ENCODE measurements at places on chromosomes 5 and 9. TPM values are rescaled to one million over a fixed set of nuclear protein-coding genes. Genes with fewer than 3 reads are reported as not detected.

DNA sequence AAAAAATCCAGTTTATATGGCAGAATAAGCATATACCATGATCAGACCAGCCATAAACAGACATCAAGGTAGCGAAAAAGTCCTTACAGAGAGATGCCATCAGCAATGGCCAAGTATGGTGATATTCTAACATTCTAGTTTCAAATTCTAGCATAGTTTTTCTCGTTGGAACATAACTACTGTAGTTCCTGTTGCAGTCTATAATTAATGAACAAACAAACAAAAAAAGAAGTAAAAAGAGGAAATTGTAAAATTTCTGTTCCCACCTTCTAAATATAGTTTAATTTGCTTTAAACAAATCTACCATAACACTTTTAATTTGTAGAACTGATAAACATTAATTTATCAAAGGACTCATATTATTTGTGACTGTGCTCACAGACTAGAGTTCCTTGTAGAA, 9.9 kb upstream of the CD180 start:
- DNase-seq, result no peak

- DNase-seq, result no peak
Observed at GRCh38 chr5:157963761-157964160, 104.8 kb upstream of the CLINT1 start.

DNA sequence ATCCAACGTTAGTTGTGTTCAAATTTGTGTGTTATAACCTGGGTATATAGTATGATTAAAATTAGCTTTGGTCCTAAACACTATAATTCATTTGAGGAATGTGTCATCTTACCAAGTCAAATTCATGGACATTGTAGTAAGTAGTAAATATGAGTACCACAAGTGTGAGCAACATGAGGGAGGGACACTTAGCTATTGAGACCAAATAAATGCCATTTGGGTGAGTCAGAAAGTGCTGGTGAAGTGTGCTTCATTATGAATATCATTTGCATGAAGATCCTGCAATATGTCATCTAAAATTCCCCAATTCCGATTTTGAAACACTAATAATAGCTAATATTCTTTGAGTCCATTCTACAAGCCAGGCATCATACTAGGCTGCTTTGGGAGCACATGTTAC, 336.7 kb upstream of the KIF2A start:
- no peak for DNase-seq

CETN3 gene
- 10.4 TPM for total RNA-seq

ZNF658 gene
- 7.0 TPM for total RNA-seq

DNA sequence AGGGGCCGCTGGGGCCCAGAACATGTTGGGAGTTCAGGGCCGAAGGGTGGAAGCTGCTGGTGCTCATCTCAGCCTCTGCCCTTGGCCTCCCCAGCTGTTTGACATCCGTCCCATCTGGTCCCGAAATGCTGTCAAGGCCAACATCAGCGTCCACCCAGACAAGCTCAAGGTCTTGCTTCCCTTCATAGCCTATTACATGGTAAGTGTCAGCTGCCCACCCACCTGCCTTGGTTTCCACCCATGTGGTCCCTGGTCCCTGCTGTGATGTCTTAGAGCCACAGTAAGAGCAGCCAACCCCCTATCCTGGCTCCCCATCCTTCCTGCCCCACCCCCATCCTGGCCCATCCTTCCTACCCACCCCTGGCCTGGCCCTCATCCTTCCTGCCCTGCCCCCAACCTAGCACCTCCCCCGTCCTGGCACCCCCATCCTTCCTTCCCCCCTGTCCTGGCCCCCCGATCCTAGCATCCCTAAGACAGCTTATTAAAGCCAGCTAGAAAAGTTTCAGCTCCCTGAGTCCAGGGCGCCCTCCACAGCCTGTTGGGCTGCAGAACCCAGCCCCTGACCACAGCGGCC, 9.7 kb upstream of the CEL start:
- no peak for DNase-seq

DNA sequence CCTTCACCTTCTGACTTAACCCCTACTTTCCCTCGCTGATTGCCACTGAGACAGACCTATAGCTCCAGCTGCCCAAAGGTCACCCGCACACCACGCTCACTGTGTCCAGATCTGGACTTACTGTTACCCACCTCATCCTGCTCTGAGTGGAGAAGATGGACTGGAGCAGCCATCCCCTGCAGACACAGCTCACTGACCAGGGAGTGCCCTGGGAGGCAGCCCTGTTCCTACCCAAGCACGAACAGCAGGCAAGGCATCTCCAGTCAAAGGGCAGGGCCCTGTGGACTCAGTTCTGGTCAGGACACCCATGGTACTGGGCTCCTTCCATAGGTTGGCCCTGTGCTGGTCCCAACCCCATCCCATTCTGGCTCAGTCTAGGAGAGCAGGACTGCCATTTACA, 9.5 kb upstream of the BARX1 start:
- no peak for DNase-seq

CYSRT1 gene
- total RNA-seq, result 0.96 TPM

DNA sequence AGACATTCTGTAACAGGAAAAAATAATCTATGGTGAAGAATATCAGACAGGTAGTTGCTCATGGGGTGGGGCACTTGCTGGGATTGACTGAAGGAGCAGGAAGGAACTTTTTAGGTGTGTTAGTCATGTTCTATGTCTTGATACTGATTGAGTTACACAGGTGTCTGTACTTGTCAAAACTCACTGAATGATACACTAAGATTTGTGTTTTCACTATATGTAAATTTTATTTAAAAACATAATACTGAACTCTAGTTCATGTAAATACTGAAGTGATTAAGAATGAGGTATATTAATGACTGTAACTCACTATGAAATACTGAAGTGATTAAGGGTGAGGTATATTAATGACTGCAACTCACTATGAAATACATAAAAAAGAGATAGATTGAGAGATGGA, 28.5 kb downstream of the IL6ST start:
- no peak for DNase-seq

GRCh38 chr5:80659106-80659505, 4.3 kb upstream of the DHFR start:
- no peak for DNase-seq

PCDHA4 gene
- 1.9 TPM for total RNA-seq

GRCh38 chr5:148333262-148333849, 2.0 kb upstream of the SPINK9 start:
- DNase-seq, result no peak

PTGDS gene
- 49.6 TPM for total RNA-seq

DNA sequence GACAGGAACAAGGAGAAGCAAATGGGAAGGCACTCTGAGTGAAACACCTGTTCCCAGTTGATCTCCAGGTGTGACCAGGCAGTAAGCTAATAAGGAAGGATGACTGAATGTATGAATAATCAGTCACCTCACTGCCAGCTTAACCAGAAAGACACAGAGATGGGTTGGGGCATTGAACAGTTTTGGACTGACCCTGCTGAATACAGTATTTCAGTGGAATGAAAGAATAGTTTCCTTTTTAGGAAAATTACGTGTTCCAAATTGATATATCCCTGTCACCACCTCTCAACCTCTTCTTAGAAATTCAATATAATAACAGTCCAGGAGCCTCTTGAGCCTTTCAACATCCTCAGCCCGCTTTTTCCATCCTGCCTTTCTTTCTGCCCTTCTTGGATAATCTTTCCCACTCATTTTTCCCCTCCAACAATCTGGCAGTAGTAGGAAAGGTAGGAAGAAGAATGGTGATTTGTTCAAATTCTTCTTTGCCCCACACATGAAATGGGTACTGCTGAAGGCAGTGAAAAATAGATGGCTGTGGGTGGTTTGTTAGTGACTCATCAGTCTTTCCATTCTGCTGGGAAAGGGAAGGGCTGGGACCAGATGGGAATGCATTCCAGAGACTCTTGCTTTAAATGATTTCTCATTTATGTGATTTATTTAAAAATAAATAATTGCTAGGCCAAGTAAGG, 117.9 kb downstream of the ZSWIM6 start:
- peak; percentile 70 for DNase-seq

NR5A1 gene
- not detected for total RNA-seq

TRIM36 gene
- total RNA-seq, result 6.3 TPM

- no peak for DNase-seq
Observed at GRCh38 chr5:16679863-16680262, 63.1 kb upstream of the RETREG1 start.

DNA sequence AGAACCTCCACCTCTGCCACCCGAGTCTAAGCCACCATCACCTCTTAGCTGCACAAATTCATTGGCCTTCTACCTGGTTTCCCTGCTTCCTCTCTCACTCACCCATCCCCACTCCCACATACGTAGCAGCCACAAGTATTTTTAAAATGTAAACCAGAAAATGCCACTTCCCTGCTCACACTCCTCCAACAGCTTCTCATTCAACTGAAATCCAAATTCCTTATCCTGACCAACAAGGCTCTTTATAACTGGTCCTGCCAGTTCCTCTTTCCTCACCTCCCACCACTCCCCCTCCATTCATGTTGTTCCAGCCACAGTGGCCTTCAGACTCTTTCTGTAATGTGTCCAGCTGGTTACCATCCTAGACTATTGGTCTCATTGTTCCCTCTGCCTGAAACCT, 25.0 kb upstream of the PALM2AKAP2 start:
- no peak for DNase-seq

LCP2 gene
- total RNA-seq, result 9.9 TPM

- DNase-seq, result no peak
Observed at GRCh38 chr5:157335534-157336422, 69.9 kb downstream of the CYFIP2 start.

TICAM2 gene
- total RNA-seq, result 3.1 TPM

- no peak for DNase-seq
Observed at GRCh38 chr9:79604921-79605562, 33.3 kb downstream of the TLE4 start.

BNIP1 gene
- total RNA-seq, result 15.4 TPM

- no peak for DNase-seq
Observed at GRCh38 chr5:53090229-53090628, 19.3 kb downstream of the MOCS2 start.

DNA sequence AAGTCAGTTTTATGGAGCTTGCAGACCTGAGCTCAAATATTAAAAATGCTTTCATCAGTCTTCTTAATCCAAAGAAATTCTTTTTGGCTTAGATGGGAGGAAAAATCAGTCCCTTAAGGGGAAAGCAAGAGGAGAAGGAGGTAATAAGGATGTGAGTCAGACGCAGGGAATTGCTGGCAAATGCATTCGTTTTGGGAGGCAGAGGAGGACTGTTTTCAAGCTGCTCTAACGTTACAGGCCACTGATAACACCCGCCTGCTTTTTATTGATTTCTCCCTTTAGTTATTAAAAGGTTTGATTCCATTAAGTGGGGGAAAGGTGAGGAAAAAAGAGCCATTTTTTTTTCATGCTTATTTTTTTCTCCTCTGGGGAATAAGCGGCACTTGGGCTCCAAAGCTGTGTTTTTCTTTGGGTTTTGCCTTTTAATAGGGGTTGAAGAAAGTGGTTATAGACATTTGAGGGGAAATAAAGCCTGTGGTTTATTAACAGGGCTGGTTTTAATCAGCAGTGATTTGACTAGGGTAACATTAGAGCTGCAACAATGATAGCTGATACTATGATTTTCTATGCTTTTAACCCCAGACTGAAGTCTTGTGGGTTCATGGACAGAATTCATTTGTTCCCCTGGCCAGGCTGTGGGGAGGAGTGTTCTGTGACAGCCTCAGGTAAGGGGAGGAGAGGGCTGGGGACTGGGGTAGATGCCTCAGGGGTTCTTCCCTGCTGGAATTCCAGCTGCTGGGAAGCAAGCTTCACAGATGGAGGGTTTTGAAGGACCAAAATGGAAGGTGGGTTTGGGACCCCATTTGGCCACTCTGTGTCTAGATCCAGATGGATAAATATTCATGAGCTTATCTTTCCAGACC, 225.2 kb downstream of the GAS1 start:
- peak; percentile 98 for DNase-seq

DNA sequence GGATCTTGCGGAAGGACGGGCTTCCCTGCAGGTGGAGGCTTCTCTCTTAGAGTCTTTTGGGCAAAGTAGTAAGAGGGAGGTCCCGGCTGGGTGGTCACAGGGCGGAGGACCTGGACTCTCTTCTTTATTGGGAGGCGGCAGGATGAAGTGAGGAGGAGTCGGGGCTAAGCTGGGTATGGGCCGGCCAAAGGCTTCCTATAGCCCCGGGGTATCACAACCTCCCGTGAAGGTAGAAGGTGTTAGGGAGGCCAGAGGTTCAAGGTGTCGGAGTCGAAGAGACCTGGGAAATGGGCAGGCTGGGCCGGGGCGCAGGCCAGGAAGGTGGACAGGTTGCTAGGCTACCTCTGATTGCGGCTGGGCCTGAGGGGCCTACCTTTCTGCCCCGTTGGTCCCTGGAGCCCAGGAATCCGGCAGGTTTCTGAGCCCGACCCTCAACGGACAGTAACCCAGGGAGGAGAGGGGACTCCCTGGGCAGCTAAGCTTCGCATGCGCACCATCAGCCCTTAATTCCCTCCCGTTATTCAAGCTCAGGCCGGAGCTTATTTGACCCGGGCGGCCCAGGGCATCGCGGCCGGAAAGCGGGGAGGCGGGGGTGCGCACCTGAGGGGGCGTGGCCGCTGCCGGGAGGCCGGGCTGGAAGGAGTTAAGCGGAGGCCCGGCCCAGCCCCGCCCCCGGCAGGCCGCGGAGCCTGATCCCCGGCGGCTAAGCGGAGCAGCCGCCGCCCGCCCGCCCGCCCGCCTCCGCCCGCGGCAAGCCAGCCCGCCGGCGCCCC, at the start of gene TESK1:
TESK1 (plus strand) TSS at position 685 of the 773 bp plus-strand sequence. CDS start 358 bp downstream, outside the sequence.
- DNase-seq, result peak; percentile 70

IFNK gene
- 2.4 TPM for total RNA-seq

DNA sequence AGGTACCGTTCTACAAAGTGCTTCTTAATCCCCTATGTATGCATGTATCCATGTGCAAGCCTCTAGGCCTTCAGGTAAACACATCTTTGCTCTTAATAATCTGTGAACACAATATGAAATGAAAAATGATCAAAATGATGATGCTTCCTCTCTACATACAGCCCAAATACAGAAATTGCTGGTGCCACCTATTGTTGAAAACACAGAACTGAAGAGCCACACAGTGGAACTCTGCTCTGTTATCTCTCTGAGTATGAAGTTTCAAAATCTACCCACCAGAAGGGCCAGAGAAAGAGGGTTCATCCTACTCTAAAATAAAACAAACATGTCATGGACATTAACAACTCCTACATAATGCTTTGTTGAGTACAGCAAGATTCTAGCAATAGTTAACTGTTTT, 71.3 kb downstream of the GLIS3 start:
- DNase-seq, result peak; percentile 45

DND1 gene
- 0.96 TPM for total RNA-seq

DNA sequence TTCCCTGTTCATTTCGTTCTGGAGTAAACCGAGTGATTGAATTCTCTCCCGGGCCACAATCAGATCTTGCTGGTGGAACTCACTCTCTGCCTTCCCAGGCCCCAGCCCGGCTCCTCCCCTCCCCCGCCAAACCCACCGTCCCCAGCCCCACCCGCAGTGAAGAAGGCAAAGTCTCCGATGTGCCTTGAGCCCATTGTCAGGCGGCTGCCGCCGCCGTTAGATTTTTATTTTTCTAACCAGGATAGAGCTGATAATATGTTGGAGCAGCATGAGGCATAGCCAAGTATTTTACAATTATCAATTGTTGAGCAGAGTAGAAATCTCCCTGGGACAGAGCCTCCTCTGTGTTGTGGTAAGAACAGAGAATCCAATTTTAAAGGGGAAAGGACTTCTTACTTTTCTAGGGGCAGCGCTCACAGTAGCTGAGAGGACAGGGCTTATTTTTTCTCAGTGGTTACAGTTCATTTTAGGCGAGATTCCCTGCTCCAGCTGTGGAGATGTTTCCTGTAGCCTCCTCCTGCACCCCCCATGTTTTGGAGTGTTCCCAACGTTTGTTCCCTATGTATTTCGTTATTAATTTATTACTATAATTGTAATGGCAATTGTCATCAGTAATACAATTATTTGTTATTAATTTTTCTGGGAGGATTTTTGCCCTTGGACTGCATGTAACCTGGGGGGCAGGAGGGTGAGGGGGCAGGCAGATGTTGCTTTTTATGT, 1.3 kb downstream of the PSAT1 start:
- no peak for DNase-seq

- no peak for DNase-seq
Observed at GRCh38 chr5:41876678-41877077, 6.5 kb upstream of the OXCT1 start.

All from umbilical cord (tissue), 2 donors.